T1000 (cell line): ENCODE measurements at places on chromosomes 3 and 15.
A peak's percentile ranks its signal among the peaks of the same experiment; 100 is the strongest.

GRCh38 chr3:42702066-42702951 is at the start of gene HHATL:
TSS of gene HHATL (minus strand) at chr3:42702798. CDS start at chr3:42700826, 1,972 bp downstream.
- no peak for DNase-seq

DNA sequence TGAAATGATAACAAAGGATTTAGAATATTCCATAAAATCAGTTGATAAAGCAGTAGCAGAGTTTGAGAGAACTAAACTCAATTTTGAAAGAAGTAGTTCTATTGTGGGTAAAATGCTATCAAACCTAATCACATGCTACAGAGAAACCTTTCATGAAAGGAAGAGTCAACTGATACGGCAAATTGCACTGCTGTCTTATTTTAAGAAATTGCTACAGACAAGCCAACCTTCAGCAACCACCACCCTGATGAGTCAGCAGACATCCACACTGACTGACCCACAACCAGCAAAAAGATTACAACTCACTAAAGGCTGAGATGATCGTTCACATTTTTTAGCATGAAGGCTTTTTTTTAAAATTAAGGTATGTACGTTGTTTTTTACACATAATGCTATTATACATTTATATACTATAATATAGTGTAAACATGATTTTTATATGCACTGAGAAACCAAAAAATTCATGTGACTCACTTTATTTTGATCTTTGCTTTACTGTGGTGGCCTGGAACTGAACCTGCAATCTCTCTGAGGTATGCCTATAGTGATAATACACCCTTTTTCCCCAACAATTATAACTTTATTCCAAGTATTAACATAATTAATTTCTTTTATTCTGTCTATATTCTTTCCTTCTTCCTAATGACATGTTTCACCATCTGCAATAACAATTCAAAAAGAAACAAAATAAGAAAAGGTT is 109.9 kb downstream of the TBC1D5 start:
- no peak for DNase-seq

GRCh38 chr3:43018246-43018645 is 39.1 kb downstream of the GASK1A start:
- DNase-seq, result no peak

DNA sequence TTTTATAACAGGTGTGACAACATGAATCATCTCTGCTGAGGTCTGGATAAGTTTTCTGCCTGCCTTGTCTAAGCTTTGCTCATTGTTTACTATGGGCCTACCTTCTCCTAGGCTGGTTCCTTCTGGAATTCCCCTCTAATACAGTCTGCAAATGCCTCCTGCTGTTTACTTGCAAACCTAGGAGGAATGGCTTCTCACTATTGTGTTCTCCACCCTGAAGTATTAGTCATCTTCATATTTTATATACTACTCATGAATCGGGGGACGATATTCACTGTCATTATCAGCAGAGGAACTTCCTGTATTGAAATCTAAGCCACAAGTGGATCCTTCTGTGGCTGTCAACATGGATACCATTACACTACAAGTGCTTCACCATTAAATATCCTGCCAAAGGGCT is 154.8 kb downstream of the PLCL2 start:
- peak; percentile 29 for DNase-seq

- no peak for DNase-seq
Measured at GRCh38 chr3:16134173-16134928, 40.1 kb upstream of the GALNT15 start.
